DMS53 (cell line): ENCODE measurements at places on chromosomes 4 and X.

- no peak for DNase-seq
Observed at GRCh38 chr4:53023677-53024299, 161.7 kb downstream of the RASL11B start.

DNA sequence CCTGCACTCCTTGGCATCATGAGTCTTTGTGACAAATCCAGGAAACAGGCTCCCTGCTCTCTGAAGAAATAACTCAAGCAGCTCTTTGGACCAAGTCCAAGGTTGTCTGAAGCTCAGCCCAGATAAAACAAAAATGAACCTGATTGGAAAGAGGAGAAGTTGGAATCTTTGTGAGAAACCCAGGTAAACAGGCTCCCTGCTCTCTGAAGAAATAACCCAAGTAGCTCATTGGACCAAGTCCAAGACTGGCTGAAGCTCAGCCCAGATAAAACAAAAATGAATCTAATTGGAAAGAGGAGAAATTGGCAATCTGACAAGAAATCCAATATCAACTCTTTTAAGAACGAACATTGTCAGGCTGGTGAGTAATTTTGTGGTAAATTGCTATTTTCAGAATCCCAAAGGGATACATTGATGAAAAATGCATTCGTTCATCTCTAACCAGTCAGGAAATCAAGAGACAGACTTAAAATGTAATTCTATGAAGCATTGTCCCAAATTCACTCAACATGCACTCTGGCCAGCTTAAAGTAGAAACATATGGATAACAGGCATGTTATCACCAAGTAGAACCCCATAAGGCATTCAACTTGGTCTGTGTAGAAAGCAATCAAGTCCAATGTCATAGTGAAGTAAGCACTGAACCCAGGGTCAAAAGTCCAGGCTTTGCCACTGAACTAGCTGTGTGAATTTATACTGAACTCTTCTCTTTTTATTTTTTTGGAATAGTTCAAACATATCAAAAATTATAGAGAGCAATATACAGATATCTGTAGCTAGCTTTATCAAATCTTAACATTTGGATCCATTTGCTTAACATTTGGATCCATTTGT lies 16.8 kb upstream of the NFXL1 start:
- DNase-seq = no peak

GRCh38 chrX:66676413-66676812 lies 37.5 kb upstream of the EDA2R start:
- DNase-seq = no peak

DNA sequence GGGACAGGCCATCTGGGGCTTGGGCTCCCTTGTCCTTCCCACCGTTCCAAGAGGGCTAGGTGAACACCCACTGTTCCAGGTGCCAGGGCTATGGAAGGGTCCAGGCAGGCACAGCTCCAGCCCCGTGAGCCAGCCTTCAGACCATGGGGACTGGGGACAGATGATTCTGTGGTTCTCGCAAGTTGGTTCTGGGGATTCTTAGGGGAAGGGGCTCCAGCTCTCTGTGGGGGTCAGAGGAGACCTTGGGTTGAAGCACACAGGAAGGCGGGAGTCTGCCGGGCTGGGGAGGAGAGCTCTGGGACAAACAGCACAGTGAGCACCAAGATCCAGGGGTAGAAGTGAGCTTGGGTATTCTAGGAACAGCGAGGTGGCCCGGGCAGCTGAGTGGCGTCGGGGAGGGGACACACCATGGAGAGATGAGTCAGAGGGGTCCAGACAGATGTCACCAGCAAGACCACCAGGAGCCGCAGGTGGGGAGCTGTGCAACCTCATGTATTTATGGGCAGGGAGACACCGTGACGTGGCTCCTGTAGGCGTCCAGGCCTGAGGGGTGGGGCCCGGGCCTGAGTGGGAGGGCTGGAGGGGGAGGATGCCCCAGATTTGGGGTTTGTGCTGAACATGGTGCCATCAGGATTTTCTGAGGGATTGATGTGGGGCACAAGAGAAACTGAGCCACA lies 48.8 kb upstream of the HMX1 start:
- no peak for DNase-seq

DNA sequence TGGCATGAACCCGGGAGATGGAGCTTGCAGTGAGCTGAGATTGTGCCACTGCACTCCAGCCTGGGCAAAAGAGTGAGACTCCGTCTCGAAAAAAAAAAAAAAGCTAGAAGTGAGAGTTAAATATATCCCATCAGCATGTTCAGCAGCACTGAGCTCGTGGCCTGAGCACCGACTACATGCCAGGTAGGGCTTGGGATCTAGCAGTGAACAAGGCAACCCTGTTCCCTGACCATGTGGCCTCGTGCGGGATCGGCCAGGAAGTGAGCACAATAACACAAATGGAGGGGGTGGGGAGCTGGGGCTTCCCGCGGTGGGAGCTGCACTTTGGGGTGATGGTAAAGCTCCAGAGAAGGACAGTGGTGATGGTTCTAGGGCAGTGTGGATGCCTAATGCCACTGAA lies 193.7 kb upstream of the PSAPL1 start:
- no peak for DNase-seq
